ENCODE measurements at places on chromosomes 7 and 10.

- no peak for DNase-seq
These were observed 63.0 kb downstream of the FAS start for GRCh38 chr10:89053555-89053954.

DNA sequence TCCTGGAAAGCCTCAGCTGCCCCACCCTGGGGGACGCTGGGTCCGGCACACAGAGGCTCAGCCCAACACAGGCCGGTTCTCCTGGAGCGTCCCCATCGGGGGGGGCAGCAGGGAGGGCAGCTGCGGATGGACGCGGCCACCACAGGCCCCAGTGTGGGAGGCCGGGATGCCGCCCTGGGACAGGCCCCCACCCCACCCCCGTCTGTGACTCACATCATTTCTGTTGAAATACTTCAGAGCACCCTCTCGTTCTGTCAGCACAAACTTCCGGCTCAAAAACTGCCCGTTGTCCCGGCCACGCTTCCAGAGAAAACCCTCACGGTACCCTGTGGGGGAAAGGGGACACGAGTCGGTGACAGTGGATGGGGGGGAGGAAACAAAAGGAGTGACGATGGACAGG, 28.5 kb downstream of the GET4 start:
- DNase-seq = no peak

DNA sequence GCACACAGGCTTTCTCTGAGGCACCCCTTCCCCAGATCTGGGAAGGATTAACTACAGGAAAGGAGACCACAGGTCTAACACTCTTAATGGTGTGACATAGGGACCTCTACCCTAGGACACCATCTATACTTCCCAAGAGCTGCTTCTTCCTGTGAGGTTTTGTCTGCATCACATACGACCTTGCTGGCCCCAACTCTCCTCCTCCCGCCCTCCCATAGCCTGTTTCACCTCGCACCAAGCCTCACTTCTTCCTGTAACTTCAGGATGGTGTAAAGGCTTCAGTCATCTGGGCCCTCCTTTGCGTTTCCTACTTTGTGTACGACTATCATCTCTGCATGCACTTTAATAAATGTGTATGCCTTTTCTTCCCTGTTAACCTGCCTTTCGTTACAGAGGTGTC, 274.3 kb downstream of the KLF6 start:
- no peak for DNase-seq

DNA sequence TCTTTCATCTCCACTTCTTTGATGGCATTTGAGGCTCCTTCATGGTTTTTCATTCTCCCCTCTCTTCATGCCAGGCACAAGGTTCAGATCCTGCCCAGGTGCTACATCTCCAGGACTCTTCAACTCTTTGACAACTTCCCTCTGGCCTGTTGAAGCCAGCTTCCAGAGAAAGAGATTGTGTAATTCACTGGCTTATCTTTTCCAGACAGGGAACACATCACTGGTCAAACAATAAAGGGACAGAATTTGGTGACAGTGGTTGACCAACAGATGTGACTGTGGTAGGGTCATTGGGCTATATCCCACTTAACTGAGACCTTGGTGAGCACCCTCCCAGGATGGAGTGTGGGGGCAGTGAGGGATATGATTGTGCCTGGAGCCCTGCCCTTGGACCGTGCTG, 111.4 kb upstream of the AGK start:
- no peak for DNase-seq

- peak; percentile 47 for DNase-seq
These were observed 233.9 kb upstream of the CACNA2D1 start for GRCh38 chr7:82677493-82677892.

- DNase-seq = no peak
These were observed 12.6 kb downstream of the FFAR4 start for GRCh38 chr10:93579089-93579488.

GRCh38 chr10:4765428-4765827, 60.6 kb upstream of the AKR1E2 start:
- DNase-seq = no peak

GRCh38 chr7:33774762-33775523, 130.4 kb upstream of the BMPER start:
- DNase-seq = no peak

GRCh38 chr7:44378744-44379143, 53.4 kb upstream of the CAMK2B start:
- DNase-seq = no peak

- DNase-seq = peak; percentile 0
These were observed 144.6 kb downstream of the TPK1 start for GRCh38 chr7:144691240-144691639.

GRCh38 chr10:6528198-6528950, 51.7 kb downstream of the PRKCQ start:
- no peak for DNase-seq

DNA sequence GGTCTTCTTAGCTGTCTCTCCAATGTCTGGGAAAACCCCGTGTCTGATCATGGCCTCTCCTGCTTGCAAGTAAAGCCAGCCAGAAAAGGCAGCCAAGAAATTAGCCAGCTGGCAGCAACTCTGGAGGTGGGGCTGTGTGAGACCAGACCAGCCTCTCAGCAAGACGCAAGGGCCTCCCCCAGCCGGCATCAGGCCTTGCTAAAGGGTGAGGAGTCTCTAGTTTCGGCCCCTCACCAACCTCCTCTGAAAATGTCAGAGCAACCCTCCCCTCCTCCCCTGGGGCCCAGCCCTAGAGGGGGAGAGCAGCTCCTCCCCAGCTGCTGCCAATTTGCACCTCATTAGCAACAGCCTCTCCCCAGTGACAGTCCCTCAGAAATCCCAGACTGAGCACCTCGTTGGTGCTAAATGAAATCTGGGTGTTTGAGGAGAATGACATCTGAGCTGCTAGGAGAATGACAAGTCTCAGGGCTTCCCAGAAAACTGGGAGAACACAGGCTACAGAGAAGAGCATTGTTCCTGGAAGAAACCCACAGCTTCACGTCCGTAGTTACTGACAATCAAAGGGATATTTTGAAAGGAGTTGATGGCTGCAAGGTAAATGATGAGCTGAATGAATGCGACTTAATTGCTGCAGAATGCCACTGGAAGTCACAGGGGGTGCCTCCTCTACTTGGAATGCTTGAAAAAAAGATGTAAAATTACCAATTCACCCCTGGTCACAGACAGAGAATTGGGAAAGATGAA, 25.9 kb downstream of the DGKI start:
- no peak for DNase-seq

GRCh38 chr7:21947946-21948345, 2.2 kb upstream of the CDCA7L start:
- no peak for DNase-seq

GRCh38 chr10:32454148-32454547, 8.2 kb downstream of the CCDC7 start:
- DNase-seq = no peak

- no peak for DNase-seq
These were observed 24.8 kb downstream of the DUSP5 start for GRCh38 chr10:110522365-110522988.

DNA sequence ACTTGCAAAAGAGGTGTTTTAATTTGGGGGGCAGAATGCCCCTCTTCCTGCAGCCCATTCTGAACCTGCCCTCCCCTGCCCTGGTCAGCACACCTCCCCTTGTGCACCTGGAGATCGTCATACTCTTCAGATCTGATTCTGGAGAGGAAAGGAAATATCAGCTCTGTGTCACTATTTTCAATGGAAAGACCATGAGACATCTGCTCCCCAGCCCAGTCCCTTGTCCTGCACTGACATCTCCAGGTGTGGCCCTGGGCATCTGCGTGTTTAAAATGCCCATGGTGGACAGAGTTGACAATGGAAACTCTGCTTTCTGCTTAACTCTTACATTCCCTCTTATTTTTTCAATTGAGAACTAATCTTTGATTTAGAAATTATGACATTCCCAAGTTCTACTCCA, 41.6 kb upstream of the RASGEF1A start:
- no peak for DNase-seq

DNA sequence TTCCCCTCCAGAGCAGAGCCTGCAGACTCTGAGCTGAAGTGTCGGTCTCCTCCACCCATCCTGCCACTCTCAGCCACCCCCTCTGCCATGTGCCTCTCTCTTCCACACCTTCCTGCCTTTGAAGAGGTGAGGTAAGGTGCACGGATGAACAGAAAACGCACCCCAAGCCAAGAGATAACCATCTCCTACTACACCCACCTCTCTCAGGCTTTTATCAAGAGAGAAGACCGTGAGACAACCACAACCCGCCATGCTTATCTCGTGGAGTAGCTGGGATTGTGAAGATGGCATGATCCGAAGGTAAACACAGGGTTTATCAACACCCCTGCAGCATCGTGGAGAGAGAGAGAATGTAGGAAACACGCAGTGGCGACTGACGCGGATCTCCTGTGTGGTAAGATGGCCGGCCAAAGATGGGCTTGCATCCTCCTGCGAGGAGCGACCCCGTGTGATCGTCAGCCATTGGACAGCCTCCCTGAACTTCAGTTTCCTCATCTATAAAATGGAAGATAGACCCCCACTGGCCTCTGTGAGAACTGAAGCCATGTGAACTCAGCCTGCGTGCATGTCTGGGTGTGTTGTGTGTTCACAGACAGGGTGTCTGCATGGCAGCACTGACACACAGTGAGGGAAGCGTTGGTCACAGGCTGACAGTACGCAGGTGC, 219.0 kb downstream of the DIP2C start:
- DNase-seq = peak; percentile 62

- no peak for DNase-seq
These were observed 8.5 kb upstream of the HK1 start for GRCh38 chr10:69269761-69270160.

DNA sequence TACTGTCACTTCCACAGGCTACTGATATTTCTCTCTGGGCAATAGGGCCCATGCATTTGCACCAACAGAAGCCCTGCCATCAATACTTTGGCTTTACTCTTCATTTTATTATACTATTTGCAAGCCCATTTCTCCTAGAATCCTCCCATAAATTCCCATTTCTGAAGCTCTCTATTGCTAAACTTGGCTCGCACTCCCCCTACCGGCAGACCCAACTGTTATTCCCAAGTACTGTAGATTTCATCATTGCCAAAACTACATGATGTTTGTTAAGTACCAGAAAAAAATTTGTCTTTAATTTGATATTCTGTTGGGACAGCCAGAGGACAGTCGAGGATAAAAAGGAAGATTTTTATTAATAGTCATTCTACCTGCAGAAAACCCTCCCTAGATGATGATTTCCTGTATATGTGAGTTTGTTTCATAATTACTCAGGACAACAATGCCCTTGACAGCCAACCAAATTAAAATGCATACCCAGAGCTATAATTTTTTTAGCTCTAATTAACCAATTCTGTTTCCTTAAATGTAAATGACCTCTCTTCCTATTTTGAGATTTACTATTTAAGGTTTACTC, 298.6 kb downstream of the REEP3 start:
- no peak for DNase-seq

- DNase-seq = no peak
These were observed 46.6 kb downstream of the INSIG1 start for GRCh38 chr7:155344270-155344617.

- no peak for DNase-seq
These were observed 23.9 kb upstream of the PPP1R17 start for GRCh38 chr7:31663072-31663471.

DNA sequence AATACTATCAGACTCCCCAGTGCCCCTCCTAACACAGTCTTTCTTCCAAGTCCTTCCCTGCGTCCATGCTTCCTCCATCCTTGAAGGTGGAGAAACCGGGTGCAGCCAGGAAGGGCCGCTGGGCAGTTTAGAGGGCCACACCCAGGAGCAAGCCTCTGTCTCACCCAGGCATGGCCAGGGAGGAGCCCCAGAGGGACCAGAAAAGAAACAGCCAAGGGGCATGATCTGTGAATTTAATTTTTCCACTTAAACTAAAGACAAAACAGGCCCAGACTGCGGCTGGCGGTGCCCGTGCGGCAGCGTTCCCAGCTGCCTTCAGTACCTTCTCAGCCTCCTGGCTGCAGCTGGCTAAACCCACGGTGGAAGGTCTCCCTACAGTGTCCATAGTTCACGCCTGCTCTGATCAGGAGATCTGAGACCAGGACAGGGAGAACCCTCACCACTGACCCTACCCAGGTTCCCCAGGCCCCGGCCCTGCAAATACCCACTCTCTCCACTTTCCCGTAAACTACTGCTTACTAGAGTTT, 12.9 kb downstream of the UNCX start:
- no peak for DNase-seq

GRCh38 chr7:133367561-133367960, 114.7 kb downstream of the EXOC4 start:
- no peak for DNase-seq

DNA sequence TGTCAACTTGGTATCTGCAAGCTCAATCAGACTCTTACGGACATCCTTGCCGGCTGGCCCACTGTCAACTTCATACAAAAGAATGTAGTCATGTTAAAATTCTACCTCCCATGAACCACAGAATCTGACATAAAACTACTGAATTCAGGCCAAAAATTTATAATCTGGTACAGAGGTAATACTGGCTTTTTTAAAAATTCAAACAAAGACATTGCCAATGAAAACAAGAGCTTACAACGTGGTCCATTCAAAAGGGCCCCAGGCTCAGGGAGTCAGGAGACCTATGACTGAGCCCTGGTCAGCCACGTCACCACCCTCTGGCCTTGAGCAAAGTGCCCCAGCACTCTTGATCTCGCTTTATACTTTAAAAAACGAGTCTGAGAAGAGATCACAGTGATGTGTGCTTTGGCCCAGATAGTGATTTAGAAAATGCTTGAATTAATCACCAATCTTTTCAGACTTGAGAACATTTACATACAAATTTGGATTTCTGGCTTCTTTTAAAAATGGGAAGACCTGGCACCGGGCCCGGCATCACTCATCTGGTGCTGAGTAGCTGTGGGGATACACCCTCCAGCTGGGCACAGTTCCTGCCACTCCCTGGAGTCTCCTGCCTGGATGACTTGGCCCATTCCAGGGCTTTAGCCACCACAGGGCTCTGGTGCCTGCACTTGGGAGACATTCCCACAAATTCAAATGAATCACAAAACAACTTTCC, 94.1 kb downstream of the PIP4K2A start:
- no peak for DNase-seq

GRCh38 chr10:26655746-26656145, 41.8 kb upstream of the PDSS1 start:
- DNase-seq = no peak

DNA sequence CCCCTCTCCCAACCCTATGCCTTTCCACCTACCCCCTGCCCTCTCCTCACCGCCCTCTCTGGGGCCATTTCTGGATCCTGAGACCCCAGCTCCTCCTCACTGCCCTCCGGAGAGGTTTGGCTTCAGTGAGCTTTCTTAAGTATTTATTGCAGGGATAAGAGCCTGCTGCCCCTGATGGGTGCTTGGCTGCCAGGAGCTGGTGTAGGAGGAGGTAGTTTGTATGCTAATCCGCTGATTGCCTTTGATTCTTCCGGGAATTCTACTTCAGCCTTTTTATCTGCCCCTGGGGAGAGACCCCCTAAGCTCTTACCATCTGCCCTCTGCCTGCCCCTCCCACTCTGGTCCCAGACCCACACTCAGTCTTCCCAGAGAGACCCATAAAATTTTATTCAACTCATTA, 263.5 kb upstream of the PODXL start:
- no peak for DNase-seq

GRCh38 chr10:74384615-74385183, 233.7 kb downstream of the ADK start:
- no peak for DNase-seq

GRCh38 chr10:132468216-132468615, 69.4 kb upstream of the INPP5A start:
- DNase-seq = no peak
